ENCODE measurements at places on chromosomes 1 and 21.

DNA sequence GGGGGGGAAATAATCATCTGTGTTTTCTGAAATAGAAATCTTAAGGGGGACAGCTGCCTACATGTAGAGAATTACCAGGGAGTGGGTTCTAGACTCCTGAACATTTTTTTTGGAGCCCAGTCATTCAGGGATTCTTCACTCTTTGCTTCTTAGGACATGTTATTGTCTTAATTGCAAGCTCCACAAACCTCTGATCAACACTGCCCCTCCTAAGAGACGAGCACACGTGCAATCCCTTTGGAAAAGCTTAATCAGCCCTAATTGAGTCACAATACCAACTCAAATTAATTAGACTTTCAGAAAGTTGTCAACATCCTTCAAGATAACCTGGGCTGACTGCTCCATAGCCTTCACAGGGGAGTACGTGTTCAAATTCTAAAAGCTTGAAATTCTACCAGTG is 21.4 kb downstream of the RGS8 start:
- no peak for DNase-seq
- no peaks in the 10 kb centered on the region for H3K36me3 ChIP-seq
- no peaks in the 10 kb centered on the region for H3K4me1 ChIP-seq
- no peak overlapping the region for H3K4me3 ChIP-seq

- H3K36me3 ChIP-seq, result peaks cover 42% of the 10 kb centered on the region
- peaks cover 30% of the 10 kb centered on the region for H3K4me1 ChIP-seq
- H3K27ac ChIP-seq, result peak overlapping the region; percentile 93
- peak; percentile 34 for DNase-seq
These were observed 852 bp downstream of the KTI12 start for GRCh38 chr1:52032785-52033131.

DNA sequence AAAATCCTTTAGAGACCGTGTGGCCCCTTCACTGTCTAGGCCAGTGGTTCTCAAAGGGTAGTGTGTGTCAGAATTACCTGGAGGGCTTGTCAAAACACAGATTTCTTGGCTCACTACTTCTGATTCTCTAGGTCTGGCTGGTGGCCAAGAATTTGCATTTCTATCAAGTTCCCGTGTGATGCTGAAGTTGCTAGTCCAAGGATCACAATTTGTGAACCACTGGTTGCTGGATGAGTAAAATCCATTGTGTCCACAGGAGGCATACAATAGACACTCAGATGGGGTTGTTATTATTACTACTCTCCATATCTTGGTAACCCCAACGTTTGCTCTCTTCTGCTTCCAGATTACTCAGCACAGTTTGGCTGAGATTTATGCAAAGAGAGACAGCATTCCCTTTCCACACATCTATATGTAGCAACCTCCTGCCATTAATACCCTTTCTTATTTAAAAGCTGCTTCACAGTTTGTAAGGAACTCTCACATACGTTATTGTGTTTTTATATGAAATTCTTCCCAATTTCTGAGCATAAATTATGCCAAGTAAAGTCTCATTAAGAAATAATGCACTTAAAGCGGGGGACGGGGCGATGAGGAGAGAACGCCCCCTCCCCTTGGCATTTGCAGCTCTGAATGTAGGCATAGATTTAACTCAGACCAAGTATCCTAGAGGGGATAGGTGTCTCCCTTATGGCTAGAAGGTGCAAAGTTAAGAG is 720 bp upstream of the TMCC2 start:
- H3K4me1 ChIP-seq, result peaks cover 28% of the 10 kb centered on the region
- H3K27ac ChIP-seq, result no peak overlapping the region
- peak; percentile 15 for DNase-seq
- peak overlapping the region; percentile 66 for H3K4me3 ChIP-seq

- H3K4me3 ChIP-seq, result no peak overlapping the region
- no peaks in the 10 kb centered on the region for H3K36me3 ChIP-seq
- H3K27ac ChIP-seq, result no peak overlapping the region
- no peak for DNase-seq
These were observed 1.8 kb upstream of the OR2T6 start for GRCh38 chr1:248373761-248374160.
